DND-41 (cell line): ENCODE measurements at places on chromosomes 4 and X.

DNA sequence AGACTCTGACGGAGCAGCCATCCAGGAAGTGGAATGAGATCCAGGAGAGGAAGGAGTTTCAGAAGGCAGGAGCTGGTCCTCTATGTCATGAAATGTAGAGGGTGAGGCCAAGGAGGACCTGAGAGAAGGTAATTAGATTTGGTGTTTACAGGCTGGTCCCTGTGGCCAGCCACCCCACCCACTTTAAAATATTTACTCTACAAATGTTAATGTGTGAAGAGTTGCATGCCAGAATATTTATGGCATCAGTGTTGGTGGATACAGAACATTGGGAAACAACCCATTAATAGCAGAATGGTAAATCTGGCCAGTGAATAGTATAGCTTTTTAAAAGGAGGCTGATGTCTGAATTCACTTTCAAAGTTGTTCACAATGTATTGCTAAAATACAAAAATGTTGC lies 17.6 kb downstream of the TMEM164 start:
- DNase-seq = no peak

GRCh38 chrX:101252634-101253033 lies 33.0 kb downstream of the DRP2 start:
- DNase-seq = no peak

DNA sequence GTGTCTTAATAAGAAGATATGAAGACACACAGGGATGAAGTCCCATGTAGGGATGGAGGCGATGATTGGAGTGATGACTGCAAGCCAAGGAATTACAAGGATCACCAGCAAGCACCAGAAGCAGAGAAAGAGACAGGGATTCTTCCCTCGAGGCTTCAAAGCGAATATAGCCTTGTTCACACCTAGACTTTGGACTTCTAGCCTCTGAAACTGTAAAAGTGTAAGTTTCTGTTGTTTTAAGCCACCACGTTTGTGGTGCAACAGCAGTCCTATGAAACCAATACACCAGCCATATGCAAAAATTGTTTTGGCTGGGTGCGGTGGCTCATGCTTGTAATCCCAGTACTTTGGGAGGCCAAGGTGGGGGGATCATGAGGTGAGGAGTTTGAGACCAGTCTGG lies 9.8 kb upstream of the PDS5A start:
- DNase-seq = no peak

DNA sequence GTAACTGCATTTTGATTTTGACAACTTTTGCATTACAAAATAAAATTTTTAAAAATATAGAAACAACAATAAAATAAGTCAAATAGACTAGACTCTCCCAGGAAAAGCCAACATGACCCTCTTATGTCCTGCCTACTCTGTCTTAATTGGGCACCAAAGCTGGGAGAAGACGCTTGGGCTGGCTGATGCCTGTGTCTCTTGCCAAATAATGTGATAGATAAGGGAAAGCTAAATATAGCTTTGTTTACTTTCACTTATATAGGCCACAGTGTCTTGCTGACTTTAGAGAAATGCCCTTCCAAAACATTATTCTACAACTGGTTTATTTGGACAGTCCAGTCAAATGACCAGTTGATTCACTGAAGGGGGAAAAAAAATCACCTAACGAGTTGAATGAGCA lies 54.2 kb downstream of the FMR1NB start:
- DNase-seq = no peak

DNA sequence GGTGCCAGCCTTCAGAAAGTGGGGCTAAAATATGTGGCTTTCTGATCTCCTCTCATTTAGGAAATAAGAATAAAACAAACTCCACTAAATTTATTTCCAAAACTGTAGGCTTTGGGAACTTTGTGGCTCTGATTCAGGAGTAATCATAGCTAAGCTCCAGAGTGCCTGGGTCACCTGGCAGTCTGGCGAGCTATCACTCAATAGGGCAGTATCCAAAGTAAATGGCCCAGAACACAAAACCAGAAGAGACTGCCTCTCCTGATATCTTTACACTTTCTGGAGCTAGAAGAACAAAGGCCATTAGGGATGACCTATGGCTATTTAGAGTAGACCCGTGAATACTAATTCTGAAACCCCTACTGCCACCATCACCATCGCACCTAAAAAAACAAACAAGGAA lies 17.0 kb upstream of the PPARGC1A start:
- no peak for DNase-seq

GRCh38 chr4:104451573-104451972 lies 43.1 kb downstream of the CXXC4 start:
- DNase-seq = no peak

GRCh38 chr4:1490654-1491327 lies 84.5 kb upstream of the NKX1-1 start:
- DNase-seq = no peak

- peak; percentile 34 for DNase-seq
These were observed 2.5 kb downstream of the ARAP2 start for GRCh38 chr4:36241771-36242170.
